ENCODE measurements at places on chromosomes 16 and 17.

GRCh38 chr17:73042225-73042624 is 50.3 kb downstream of the SLC39A11 start:
- no peak overlapping the region for H3K4me3 ChIP-seq
- no peaks in the 10 kb centered on the region for H3K36me3 ChIP-seq
- H3K27ac ChIP-seq, result no peak overlapping the region
- no peak for DNase-seq
- no peaks in the 10 kb centered on the region for H3K27me3 ChIP-seq
- H3K4me1 ChIP-seq, result no peaks in the 10 kb centered on the region

GRCh38 chr17:61209106-61209439 is 190.6 kb upstream of the TBX2 start:
- no peaks in the 10 kb centered on the region for H3K36me3 ChIP-seq
- H3K27me3 ChIP-seq, result no peaks in the 10 kb centered on the region
- no peak for DNase-seq
- H3K27ac ChIP-seq, result no peak overlapping the region
- no peaks in the 10 kb centered on the region for H3K4me1 ChIP-seq

- no peaks in the 10 kb centered on the region for H3K4me1 ChIP-seq
- H3K4me3 ChIP-seq, result no peak overlapping the region
- H3K27ac ChIP-seq, result no peak overlapping the region
- no peaks in the 10 kb centered on the region for H3K36me3 ChIP-seq
- H3K27me3 ChIP-seq, result no peaks in the 10 kb centered on the region
These were observed 230.4 kb upstream of the CA10 start for GRCh38 chr17:52388941-52389340.

DNA sequence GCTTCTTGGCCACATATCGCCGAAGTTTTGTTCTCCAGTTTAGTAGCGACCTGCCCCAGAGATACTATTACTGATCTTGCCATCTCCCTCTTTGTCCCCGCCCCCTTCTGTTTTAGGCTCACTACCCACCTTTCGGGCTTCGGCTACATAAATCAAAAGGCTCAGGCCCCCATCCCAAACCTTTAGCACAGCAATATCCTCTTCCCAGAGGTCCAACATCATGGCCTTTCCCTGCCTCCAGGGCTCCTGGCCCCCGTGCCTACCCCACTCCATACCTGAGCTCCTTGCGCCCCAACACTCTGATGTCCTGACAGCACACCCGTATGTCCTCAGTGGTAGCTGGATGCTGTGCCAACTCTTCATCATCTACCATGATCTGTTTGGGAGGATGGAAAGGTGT is 2.9 kb upstream of the PSMC5 start:
- H3K27me3 ChIP-seq, result no peaks in the 10 kb centered on the region
- H3K36me3 ChIP-seq, result peaks cover 5% of the 10 kb centered on the region
- no peak overlapping the region for H3K27ac ChIP-seq
- no peak overlapping the region for H3K4me3 ChIP-seq
- H3K4me1 ChIP-seq, result peaks cover 15% of the 10 kb centered on the region

DNA sequence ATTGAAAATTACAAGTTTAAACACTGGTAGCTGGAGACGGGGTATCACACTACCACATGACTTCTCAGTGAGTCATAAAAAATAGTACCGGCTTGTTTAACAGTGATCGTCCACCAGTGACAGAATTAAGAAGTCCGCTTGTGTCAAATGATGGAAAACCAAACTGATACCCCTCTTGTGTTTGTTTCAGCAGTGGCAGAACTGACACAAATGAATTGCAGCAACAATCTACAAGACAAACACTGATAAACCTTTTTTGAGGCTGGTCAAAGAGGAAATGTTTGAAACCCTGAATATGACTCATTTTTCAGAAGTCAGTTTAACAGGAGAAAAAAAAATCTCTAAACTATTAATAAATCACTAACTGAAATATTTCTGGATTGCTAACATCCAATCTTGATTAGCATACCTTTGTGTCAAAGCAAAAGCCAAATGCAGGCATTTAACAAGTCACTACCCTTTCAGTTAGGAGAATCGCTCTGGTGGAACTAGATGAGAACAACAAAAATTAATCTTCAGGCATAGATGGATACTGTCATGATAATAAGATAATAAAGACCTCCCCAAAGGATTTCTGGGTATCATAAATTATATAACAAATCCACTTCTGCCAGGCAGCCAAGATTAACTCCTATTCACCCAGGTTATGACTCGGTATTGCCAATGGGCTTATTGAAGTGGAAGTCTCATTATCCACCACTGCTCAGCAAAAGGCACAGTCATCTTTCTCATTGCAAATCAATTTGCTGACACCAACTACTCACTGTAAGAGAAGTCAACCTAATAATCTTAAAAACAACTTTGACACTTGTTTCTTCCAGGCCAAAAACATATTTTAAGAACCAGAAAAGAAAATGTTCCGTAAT is 20.8 kb downstream of the DCUN1D3 start:
- H3K27ac ChIP-seq, result no peak overlapping the region
- no peaks in the 10 kb centered on the region for H3K27me3 ChIP-seq
- peaks cover 11% of the 10 kb centered on the region for H3K4me1 ChIP-seq
- no peak overlapping the region for H3K4me3 ChIP-seq
- no peaks in the 10 kb centered on the region for H3K36me3 ChIP-seq

DNA sequence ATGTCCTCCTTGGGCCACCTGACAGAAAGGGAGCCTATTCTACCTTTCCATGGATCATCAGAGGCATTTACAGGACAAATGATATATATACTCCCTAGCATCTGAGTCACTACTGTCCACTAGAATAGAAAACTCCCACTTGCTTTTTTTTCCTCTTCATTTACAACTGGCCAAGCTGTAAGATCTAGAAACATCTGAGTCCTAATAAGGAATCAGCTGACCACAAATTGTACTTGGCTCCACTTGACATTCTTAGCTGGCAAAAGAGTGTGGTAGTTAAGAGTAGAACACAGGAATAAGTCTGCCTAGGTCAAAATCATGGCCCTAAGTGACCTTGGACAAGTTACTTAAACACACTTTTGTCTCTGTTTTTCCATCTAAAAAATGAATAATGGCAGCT is 5.2 kb downstream of the RUSF1 start:
- no peak for DNase-seq
- H3K27ac ChIP-seq, result no peak overlapping the region
- no peak overlapping the region for H3K4me3 ChIP-seq
- peaks cover 7% of the 10 kb centered on the region for H3K4me1 ChIP-seq
- H3K36me3 ChIP-seq, result no peaks in the 10 kb centered on the region

DNA sequence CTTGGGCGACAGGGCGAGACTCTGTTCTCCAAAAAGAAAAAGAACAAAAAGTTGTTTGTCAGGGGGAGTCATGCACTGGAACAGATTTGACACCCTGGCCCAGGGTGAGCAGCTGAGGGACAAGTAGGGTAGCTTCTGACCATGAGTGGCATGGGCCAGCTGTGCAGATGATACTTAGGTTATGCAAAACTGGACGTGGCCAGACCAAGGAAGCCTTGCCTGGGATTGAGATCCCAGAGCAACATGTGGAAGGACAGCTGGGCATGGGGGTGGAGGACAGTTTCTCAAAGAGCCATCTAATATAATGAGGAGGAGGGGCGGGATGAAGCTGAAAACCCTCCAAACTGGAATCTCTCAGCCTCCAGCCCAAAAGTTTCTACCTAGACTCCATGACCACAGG is 19.6 kb upstream of the SLC35B1 start:
- 0 out of 2 replicates have a peak, but pooled peaks cover 5% of the 10 kb centered on the region for H3K36me3 ChIP-seq
- DNase-seq, result no peak
- no peaks in the 10 kb centered on the region for H3K4me1 ChIP-seq
- no peaks in the 10 kb centered on the region for H3K27me3 ChIP-seq

DNA sequence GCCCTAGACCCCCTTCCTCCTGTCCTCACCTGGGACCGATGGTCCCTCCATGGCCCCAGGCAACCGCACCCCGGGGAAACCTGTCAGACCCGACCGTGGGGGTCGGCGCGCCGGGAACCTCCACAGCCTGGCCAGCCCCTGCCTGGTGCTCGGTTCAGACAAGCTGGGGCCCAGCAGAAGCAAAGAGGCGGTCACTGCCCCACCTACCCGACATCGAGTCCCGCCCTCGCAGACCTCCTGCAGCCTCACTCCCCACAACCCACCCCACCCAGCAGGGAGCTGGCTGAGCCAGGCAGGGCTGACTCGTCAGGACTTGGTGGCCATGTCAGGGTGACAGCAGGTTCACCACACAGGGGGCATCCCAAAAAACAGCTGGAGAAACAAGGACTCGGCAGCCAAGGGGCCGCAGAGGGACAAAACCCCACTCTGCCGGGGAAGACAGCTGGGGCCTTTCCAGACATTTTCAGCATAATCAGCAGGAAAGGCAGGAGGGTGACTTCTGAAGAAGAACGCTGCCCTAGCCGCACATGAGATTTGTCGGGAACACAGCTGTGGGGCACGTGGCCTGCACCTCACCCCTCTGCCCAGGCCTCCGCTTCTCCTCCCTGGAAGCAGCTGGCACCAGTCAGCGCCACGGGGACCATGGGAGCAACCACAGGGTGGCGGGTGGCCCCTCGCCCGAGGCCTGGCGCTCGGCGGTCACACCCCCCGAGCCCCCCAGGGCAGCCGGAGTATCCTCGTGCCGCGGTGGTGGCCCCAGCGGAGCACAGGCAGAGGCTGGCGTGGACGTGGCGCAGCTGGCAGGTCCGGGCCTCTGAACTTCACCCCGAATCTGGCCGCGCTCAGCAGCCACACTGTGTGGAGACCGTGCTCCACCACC is 22.9 kb downstream of the GNPTG start:
- DNase-seq, result no peak
- no peaks in the 10 kb centered on the region for H3K36me3 ChIP-seq
- no peaks in the 10 kb centered on the region for H3K27me3 ChIP-seq
- no peak overlapping the region for H3K4me3 ChIP-seq

GRCh38 chr16:73064212-73064993 is 16.5 kb upstream of the ZFHX3 start:
- H3K27me3 ChIP-seq, result peaks cover 37% of the 10 kb centered on the region
- H3K4me3 ChIP-seq, result no peak overlapping the region
- no peaks in the 10 kb centered on the region for H3K4me1 ChIP-seq
- H3K27ac ChIP-seq, result no peak overlapping the region

GRCh38 chr16:89217388-89218191 is at the start of gene ZNF778:
Gene ZNF778 (plus strand): TSS chr16:89217703. CDS start chr16:89221128, 3,425 bp downstream.
- H3K4me3 ChIP-seq, result peak within 1 kb of the TSS; percentile 76
- H3K4me1 ChIP-seq, result no peaks in the 10 kb centered on the region
- no peaks in the 10 kb centered on the region for H3K27me3 ChIP-seq
- H3K36me3 ChIP-seq, result no peaks in the 10 kb centered on the region
- peak; percentile 79 for DNase-seq

DNA sequence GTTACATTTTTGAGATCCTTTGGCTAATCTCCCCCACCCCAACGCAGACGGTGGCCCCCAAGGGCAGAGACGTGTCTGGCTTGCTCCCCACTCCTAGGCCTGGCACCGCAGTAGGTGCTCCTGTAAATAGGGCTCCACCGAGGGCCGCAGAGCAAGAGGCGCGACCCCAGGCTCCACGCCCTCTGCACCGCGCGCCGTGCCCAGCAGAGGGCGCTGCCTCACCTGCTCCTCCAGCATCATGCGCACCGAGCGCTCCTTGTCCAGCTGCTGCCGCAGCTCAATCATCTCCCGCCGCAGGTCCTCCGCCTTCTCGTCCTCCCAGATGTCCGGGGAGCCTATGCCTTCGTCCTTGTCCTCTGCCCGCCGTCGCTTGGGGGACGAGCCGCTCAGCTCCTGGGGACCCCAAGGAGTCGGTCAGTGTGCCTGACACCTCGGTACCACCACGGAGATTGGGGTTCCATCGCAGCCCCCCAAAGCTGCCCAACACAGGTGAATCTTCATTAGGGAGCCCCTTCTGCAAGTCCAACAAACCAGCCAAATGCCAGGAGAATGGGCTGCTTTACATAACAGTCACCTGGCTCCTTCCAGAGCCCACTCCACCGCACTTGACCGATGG is 11.2 kb downstream of the TFAP4 start:
- H3K4me1 ChIP-seq, result no peaks in the 10 kb centered on the region
- no peaks in the 10 kb centered on the region for H3K36me3 ChIP-seq
- no peak overlapping the region for H3K27ac ChIP-seq
- no peaks in the 10 kb centered on the region for H3K27me3 ChIP-seq

DNA sequence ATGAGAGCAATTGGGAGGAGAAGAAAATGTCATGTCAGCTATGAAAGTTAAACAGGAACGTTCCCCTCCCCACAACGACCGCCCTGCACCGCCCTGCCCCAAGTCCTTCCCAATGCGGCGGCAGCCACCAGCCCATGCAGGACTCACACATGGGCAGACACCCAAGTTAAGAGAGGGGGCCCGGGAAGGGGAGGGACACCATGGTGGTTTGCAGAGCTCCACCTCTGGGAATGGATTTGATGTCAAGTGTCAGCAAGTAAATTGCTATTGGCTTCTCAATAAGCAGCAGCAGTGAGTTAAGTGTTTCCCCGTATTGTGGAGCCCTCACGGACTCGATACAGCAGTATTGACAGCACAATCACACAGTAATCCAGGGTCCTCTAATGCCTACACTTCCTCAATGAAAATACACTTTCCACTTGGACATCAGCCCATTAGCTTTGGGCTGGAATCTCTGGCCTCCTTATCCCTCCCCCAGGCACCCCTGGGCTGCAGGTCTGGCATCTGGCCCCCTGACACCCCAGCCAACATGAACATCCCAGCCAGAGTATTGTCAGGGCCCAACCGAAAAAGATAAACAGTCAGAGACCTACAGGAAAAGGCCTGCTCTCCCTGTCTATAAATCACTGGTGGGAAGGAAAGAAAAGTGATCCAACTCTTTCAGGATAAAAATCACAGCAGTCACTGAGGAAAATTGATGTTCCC is 22.6 kb downstream of the ZFHX3 start:
- H3K27ac ChIP-seq, result no peak overlapping the region
- H3K4me3 ChIP-seq, result no peak overlapping the region
- no peaks in the 10 kb centered on the region for H3K27me3 ChIP-seq

- H3K27me3 ChIP-seq, result no peaks in the 10 kb centered on the region
- H3K4me3 ChIP-seq, result peak overlapping the region; percentile 97
- no peaks in the 10 kb centered on the region for H3K36me3 ChIP-seq
- peak; percentile 66 for DNase-seq
- H3K27ac ChIP-seq, result peak overlapping the region; percentile 24
- peaks cover 12% of the 10 kb centered on the region for H3K4me1 ChIP-seq
These were observed 855 bp downstream of the TUFM start for GRCh38 chr16:28845293-28845692.

- no peak overlapping the region for H3K4me3 ChIP-seq
- H3K27ac ChIP-seq, result no peak overlapping the region
- H3K27me3 ChIP-seq, result no peaks in the 10 kb centered on the region
- no peaks in the 10 kb centered on the region for H3K4me1 ChIP-seq
- DNase-seq, result no peak
These were observed 18.4 kb downstream of the TRAP1 start for GRCh38 chr16:3698941-3699340.

DNA sequence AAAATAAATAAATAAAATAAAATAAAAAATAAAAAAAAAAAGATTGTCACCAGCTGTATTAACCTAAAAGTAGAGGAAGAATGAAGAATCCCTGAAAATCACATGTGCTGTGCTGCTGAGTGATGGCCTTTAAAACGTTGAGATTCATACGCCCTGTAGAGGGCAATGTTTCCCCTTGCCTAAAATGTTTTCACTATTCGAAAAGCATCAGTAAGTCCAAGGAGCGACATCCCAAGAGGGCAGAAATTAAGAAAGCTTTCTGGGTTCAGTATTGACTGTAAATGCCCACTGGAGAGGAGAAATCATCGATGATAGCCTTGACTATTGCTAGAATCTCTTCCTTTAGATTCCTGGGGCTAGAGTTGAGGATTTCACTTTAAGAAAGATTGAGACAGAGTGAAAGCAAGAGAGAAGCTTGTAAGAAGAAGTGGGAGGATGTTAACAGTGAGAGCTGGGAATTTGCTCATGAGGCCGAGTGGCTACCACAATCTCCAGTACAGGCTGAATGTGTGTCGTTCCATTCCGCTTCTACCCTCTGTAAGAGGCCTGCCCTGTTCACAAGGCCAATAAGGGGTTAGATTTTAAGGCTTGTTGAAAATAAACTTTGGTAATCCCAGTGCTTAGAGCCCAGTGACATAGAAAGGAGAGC is 170.8 kb upstream of the FAM20A start:
- H3K36me3 ChIP-seq, result no peaks in the 10 kb centered on the region
- H3K4me3 ChIP-seq, result peak overlapping the region; percentile 52
- no peak overlapping the region for H3K27ac ChIP-seq
- peaks cover 31% of the 10 kb centered on the region for H3K27me3 ChIP-seq
